Fibroblast of the conjunctiva (primary cell): ENCODE measurements at places on chromosomes 12 and 14.

DNA sequence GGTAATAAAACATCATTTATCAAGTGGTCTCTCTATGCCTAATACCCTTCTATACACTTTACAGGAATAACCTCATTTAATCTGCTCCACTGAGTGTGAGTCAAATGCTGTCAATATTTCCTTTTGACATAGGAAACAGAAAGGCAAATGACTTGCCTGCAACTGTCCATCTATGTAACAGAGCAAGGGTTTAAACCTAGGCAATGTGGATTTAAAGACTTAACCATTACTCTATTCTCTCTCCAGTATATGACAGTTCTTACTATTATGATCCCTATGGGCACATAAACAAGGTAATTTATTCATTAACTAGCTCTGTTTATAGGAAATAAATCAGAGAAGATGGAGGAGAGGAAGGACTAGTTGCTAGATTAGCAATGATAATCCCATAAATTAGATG is 70.6 kb downstream of the FSCB start:
- no peak for DNase-seq

GRCh38 chr12:13390381-13390861 is 193.9 kb downstream of the EMP1 start:
- DNase-seq = peak; percentile 74

DNA sequence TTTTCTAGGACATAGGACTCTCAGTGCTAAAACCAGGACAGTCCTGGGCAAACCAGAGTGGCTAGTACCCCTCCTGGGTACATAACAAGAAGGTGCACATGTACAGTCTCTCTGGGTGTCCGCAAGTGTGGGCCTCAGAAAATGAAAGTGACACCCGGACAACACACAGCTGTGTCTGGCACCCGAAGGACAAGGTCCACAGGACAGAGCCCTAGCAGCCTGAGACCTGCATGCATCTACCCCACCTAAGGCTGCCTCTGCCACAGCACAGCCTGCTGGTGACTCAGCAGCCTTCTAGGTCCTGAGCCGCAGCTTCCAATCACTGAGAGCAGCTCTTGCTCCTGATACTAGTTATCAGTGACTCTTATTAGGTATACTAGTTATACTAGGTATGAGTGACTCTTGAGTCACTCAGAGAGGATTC is 784.1 kb upstream of the TBX3 start:
- DNase-seq = no peak

DNA sequence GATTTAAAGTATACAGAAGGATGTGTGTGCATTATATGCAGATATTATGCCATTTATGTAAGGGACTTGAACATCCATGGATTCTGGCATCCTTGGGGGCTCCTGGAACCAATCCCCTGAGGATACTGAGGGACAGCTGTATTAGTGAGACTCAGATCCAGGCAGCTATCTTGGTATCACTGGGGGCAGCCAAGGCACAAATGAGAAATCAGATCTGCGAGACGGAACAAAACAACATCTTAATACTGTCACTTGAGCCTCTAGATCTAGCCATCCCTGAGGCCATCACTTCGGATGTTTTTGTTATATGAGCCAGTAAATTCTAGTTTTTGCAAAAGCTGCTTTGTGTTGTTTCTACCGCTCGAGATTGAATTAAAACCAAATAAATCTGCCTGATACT is 175.1 kb upstream of the SFSWAP start:
- no peak for DNase-seq

GRCh38 chr12:6361834-6362233 is 13.5 kb downstream of the SCNN1A start:
- no peak for DNase-seq

- DNase-seq = no peak
These were observed 151.6 kb upstream of the PLEKHG7 start for GRCh38 chr12:92551210-92551609.

GRCh38 chr14:23561873-23562821 is 5.4 kb downstream of the AP1G2 start:
- no peak for DNase-seq
